ENCODE measurements at places on chromosomes 3 and 15.

DNA sequence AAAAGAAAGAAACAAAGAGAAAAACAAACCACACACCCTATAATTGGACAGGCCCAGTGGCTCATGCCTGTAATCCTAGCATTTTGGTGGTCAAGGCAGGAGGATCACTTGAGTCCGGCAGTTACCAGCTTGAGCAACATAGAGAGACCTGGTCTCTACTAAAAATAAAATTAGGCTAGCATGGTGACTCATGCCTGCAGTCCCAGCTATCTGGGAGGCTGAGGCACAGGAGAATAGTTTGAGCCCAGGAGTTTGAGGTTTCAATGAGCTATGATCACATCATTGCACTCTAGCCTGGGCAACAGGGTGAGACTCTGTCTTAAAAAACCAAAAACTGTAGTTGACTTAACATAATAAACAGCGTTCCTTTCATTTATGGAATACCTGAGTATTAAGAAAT lies 72.3 kb upstream of the ST3GAL6 start:
- DNase-seq, result no peak

DNA sequence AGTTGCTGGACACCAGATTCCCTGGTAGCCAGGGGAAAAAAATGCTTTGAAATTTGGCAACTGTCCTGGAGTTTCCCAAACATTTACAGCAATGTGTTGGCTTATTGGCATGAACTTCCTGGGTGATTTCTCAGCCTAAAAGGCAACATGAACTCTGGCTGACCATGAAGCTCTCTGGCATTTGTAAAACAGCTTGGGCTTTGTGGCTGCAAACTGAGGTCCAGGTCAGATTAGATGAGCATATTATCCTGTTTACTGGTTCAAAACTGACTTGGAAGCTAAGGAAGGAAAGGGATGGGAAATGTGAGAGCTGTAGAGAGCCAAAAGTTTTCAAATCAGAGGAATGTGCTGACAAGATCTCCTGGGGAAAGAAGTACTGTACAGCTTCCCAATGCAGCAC lies 139.0 kb downstream of the P3H2 start:
- no peak for DNase-seq

- no peak for DNase-seq
Observed at GRCh38 chr3:47601281-47601680, 22.6 kb upstream of the CSPG5 start.

GRCh38 chr15:39931615-39932014 lies 2.3 kb upstream of the EIF2AK4 start:
- DNase-seq, result no peak

GRCh38 chr3:66386925-66387650 lies 113.7 kb downstream of the LRIG1 start:
- peak; percentile 15 for DNase-seq

DNA sequence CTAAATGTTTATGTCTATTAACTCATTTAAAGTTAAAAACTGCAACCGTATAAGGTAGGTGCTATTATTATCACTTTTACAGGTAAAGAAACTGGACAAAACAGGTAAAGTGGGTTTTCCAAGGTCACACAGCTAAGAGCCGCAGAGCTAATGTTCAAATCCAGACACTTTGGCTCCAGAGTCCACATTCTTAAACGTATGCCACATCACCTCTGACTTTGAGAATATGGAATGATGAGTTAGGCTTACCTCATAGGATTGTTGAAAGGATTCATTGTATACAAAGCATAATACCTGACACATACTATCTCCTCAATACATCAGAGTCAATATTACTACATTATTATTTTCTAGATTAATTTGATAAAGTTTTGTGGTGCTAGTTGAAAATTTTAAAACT lies 240.9 kb upstream of the STT3B start:
- DNase-seq, result no peak

DNA sequence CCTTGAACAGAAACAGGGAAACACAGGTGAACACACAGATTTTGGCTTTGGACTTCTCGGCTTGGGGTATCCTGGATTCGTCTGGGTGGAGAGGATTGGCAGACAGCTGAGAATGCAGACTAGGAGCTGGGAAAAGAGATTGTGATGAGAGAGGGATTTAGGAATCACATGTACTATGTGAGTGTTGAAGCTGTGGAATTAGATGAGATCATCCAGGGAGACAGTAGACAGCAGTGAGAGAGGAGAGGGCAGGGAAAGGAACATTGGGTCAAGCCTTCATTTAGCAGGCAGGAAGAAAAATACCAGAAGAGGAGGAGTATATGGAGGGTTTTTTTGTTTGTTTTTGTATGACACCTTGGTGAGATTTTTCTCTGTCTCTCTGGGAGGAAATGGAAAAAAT lies 262.1 kb upstream of the TBL1XR1 start:
- no peak for DNase-seq

DNA sequence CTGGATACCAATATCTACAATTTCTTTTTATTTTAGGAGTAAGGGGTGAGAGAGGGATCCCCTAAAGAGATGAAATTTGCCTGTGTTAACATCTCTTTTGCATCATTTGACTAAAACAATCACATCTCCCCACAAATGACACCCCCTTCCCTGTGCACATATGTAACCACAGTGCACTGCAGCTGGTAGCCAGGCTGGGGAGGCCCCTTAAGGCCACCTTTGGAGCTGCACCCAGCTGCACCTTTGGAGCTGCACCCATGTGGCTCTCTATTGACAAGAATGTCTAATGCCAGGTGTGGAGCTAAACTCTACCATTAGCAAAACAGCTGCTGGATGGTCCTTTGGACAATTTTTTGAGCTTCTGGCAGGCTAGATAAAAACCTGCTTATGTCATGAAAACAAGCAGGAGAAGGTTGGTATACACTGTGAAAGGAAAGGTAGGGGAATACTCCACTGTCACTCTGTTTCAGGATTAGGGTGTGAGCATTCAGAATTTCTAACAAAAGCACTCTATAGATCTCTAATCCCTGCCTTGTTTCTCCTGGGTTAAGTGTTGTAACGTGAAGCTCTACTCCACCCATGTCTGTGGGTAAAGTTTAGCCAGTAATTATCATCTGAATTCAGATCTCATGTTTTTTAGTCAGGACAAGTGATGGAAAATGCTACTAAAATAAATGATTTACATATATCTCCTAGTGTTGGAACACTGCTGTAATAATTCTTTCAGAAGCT lies 52.1 kb downstream of the TFG start:
- no peak for DNase-seq
